ENCODE measurements at places on chromosomes 4 and X.

- no peak for DNase-seq
Measured at GRCh38 chr4:139965789-139966188, 188.2 kb downstream of the MAML3 start.

DNA sequence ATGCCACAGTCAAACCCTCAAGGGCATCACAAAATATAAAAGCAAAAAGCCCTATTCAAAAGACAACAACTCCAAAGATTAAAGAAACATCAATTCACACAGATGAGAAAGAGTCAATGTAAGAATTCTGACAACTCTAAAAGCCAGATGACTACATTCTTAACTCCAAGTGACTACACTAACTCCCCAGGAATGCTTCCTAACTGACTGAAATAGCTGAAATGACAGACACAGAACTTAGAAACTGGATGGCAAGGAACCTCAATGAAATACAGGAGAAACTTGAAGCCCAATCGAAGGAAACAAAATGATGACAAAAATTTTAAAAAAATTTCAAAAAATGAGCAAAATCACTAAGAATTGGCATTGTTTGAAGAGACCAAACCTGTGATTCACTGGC lies 1047.6 kb upstream of the PCDH10 start:
- DNase-seq: no peak

DNA sequence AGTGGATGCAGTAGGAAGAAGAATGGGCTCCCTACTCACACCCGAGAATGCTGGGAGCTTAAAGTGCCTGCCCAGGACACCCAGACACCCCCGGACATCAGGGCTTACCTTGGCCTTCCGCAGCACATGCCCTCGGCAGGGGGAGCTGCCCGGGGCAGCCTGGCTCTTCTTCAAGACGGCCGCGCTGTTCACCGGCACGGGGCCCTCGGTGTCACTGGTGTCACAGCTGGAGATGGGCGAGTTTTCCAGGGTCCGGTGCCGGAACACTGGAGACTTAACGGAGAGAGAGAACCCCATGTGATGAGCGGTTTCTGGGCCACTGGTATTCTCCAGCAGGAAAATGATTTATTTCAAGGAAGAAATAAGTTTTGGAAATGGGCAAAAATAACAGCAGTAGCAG lies 170.9 kb downstream of the AFAP1 start:
- no peak for DNase-seq

GRCh38 chrX:31224381-31225012 lies 152.7 kb upstream of the FTHL17 start:
- no peak for DNase-seq

DNA sequence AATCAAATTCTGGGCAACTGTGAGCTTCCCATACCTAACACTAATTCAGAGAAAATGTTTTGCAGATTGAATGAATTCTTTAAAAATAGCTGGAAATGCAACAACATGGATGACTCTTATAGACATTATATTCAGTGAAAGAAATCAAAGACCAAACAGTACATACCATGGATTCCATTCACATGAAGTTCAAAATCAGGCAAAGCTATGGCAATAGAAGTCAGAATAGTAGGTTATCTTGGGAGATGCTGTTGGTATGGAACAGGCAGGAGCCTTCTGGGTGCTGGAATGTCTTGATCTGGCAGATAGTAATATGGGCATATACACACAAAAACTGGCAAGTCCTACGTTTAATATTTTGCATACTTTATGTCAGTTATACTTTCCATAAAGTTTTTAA lies 25.5 kb upstream of the CBLL2 start:
- DNase-seq: no peak

GRCh38 chrX:39975101-39975925 lies 122.4 kb downstream of the BCOR start:
- DNase-seq: no peak

- no peak for DNase-seq
Measured at GRCh38 chr4:4599481-4600275, 57.8 kb upstream of the STX18 start.

DNA sequence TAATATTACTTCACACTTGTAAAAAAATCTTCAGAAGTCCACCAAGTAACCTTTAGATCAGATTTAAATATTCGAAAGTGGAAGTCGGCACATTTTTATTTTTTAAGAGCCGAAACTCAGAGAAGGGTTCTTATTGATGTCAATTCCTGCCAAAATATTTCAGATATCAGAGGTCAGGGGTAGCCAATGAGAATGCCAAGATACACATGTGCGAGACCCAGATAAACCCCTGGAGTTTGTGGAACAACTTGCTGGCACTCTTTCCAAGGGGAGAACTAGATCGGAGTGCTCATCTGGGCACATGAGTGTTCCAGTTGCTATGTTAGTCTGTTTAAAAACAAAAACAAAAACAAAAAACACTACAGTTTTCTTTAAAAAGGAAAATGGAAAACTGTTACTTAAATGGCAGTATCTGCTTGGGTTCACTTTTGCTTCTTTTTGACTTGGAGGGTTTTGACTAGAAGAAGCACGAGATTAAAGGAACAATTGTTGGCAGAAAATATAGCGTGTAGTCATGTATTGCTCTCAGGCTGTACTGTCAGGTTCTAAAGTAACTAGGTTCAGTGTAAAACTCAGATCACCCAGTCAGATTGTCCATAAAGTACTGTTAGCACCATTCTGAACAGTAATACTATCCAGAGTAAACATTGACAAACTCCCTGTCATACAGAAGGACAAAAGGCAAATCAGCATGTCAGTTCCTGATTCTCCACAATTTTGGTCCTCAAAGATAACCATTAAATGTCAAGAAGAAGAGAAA lies 188.0 kb upstream of the PACRGL start:
- no peak for DNase-seq

DNA sequence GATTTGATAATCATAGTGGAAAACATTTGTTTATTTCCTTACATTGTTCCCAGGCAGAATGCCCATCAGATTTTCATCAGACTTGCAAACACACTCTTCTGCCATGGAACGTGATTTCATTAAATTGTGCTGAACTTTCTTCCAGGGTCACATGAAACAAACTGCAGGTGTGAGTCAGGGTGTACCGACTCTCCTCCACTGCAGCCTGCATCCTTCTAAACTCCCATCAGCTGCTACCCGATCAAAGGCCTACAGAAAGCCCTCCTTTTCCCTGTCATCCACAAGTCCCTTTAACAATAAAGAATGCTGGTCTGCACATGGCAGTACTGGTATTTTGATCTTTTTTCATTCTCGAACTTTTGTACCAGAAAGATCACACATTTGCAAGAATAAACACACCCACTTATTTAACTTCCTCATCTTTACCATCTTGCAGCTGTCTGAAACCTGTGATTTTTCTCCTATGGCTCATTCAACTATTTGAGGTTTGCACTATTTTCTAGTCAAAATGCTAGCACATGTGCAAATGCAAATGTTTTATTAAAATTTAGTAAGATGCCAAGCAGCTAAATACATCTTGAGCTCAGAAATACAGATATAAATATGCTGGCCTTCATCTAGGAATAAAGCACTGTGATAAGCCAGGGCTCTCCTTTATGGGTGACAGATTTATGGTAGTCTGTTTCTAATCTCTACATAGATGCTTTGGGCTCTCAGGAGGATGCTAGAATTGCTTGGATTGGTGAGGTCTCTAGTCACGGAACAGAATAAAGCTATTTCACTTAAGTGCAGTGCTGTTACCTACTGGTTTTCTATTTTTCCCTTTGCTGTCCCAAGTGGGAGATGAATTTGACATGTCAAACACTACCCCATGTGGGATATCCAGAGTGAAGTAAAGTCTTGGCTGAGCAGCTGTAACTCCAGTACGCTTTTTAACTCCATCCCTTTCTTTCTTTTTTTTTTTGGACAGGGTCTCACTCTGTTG lies 25.8 kb upstream of the ARHGAP24 start:
- DNase-seq: no peak

DNA sequence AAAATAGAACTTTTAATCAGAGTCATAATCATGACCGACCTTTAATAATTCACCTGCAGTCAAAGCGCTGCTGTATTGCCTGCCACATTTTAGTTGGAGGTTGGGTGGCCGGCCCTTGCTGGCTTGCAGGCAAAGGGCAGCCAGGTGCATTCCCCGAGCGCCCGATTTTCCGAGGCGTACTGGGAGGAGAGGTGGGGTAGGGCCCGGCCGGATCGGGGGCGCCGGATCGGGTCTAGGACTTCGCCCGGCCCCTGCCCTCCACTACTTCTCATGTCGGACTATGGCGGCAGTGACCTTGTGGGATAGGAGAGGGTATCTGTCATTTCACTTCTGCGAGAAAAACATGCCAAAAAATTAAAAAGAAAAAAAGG lies 2.5 kb upstream of the RS1 start:
- no peak for DNase-seq

DNA sequence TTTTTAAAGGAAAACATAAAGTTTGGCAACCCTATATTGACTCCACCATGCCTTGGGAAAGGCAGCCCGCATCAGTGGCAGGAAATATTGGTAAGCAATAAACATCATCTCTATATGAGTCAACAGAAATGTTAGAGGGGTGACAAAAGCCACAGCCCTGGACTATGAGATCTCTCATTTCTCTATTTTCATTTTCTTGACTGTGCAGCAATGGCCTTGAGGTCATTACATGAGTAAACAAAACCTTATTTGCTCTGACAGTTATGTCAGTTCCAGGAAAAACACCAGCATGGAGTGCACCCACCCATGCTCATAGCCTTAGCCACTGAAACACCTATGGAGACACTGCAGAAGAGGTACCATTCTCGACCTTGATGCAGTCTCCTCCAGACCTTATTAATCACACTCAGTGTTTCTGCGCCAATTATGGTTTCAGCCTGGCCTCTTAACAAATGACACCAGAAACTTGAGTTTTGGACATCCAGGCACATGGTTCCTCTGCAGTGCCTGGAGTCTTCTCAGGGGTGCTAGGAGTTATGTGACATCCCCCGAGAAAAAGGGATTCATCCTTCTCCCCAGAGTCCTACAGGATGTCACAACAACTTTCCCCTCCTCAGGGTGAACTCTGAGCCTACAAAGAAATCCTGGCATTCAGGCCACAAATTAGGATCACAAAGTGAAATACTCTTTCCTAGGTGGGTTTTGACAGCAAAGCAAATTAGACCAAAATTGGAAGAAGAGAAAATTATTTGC lies 16.0 kb upstream of the HPGD start:
- DNase-seq: no peak

GRCh38 chr4:83455281-83456183 lies at the start of the genes HELQ and MRPS18C:
TSS of gene HELQ (minus strand) at chr4:83455823. CDS start at chr4:83455693, 130 bp downstream.
TSS of gene MRPS18C (plus strand) at chr4:83456058. CDS start at chr4:83456078, 20 bp downstream.
- DNase-seq: peak; percentile 92

GRCh38 chr4:75644095-75644494 lies 13.8 kb upstream of the CDKL2 start:
- no peak for DNase-seq
